T-helper 9 cell (primary cell): ENCODE measurements at places on chromosomes 2 and 18.

DNA sequence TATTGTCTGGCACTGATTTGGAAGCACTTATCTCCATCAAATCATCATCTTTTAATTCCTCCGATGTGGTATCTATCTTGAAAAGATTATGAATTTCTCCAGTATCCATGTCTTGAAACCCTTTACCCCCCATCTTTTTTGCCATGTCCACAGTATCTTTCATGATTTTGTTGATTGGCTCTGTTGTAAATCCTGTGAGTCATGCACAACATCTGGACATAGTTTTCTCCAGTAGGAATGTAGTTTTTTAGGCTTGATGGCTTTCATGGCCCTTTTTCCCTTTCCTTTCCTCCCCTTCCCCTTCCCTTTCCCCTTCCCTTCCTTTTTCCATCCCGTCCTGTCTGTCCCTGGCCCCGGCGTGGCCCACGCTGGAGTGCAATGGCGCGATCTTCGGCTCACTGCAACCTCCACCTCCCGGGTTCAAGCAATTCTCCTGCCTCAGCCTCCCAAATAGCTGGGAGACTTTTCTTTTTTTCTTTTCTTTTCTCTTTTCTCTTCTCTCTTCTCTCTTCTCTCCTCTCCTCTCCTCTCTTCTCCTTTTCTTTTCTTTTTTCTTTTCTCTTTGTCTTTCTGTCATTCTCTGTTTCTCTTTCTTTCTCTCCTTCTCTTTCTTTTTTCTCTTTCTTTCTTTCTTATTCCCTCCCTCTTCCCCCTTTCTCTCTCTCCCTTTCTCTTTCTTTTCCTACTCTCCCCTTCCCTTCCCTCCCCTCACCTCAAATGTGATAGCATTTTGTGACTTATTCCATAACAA, 18.4 kb upstream of the ZNF638 start:
- DNase-seq = no peak

GRCh38 chr2:157822993-157823392, 53.1 kb downstream of the ACVR1 start:
- DNase-seq = no peak

DNA sequence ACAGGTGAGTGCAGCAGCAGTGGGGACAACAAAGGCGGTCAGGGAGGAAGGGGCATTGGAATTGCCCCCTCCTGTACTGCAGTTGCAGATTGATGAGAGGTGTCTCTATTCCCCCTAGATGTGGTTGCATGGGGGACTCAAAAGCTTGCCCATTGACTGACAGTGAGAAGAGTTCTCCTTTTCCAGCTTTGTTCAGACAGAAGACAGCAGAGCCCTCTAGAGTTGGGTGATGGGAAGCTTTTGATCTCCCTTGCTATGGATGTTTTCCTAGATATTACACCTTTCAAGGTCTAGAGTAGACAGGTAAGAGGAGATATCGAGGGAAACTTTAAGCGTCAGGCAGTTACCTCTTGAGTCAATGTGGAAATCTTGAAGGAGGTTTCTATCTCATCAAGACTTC, 2.9 kb downstream of the PROKR1 start:
- DNase-seq = no peak

DNA sequence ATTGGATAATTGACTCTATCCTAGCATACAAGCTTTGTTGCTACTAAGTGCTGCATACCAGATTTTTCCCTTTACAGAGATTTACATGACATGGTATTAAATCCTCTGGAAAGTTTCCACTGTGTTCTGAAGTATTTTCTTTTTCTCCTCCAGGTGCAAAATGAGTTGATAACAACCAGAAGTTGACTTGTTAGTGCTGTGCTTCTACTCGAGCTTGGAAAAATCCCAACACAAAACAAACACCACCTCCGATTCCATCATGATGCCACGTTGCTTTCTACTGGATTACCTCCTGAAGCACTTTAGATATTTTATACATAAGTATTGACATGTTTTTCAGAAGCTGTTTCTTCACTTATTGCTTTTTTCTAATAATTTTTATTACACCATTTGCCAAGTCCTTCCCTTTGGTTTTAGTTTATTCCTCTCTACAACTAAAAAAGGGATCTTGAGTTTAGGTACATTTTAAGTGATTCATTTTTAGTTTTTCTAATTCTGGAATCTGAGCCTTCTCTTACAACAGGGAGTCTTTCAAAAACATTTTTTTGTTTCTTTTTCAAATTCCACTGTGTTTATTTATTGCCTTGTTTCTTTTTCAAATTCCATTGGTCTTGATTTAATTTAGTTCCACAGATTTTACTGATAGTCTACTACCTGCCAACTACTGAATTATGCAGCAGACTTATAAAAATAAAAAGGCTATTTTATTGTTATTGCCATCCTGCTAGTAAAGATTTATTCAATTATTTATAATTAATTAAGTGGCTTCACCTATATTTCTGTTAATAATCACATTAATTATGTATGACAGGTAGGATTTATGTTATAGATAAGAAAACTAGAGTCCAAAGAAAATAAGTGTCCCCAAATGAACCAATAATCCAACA, 143.4 kb downstream of the PPP1R1C start:
- DNase-seq = no peak

DNA sequence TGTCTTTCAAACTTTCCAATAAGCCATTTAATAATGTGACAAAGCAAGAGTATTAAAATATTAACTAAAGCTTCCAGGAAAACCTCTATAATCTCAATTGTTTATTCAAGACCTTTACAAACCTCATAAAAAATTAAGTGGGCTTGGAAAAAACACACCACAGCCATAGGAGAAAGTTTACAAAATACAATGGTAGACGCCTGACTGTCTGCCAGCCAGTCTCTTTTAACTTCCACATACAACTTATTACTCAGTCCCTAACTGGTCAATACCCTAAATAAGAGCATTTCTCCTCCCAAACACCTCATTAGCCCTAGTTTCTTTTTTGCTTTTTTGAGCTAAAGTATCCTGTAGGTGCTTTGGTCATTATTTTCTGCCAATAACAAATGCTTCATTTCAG, 247.4 kb upstream of the CYP26B1 start:
- no peak for DNase-seq

GRCh38 chr2:212730994-212731393, 192.4 kb upstream of the ERBB4 start:
- no peak for DNase-seq

DNA sequence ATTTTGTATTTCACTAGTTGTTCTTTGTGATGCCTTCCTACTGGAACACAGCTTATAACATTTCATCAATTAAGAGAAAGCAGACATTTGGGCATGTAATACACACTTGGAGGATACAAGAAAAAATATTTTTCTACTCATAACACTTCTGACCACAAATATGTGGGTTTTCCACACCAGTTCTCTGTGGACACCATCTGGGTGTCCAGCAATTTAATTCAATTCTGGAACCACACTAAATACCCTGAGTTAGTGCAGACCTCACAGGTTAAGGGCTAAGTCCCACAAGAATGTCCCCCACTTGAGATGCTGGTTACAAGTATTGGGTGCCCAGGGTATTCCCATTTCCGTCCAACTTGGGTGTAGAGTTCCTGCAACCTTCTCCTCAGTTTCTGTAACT, 91.1 kb upstream of the SKOR2 start:
- DNase-seq = no peak

DNA sequence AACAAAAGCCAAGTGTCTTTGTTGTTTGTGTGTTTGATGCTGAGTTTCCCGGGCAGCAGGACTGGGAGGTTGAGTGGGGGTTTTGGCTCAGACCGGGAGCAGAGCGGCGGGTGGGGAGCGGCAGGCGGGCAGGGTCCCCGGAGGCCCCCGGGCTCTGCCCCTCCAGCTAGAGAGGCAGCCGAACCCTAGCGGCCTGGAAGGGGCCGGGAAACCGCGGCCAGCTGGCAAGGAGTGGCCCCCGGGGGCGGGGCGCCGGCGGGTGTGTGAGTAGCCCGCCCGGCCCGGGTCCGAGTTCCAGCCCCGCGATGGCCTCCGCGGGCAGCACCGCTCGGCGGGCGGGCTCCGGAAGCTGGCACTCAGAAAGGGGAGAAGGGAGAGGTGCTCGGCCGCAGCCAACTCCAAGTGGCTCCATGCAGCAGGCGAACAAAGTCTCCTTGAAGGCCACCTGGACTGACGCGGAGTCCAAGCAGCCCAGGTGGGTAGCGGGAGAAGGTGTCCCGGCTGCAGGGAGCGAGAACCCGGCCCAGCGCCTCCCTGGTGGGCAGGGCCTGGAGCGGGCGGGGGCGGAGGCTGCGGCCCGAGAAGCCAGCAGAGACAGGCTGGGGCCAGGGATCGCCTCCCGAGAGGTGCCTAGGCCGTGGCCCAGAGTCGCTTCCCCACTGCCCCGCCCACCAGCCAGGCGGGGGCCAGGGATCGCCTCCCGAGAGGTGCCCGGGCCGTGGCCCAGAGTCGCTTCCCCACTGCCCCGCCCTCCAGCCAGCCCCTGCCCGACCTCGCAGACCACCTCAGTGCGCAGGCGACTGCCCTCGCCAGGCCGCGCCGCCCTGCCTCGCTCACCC, at the start of gene ANKRD53:
TSS of gene ANKRD53 (plus strand) at position 290 of the 839 bp plus-strand sequence. CDS start at position 306, 16 bp downstream.
- DNase-seq = no peak

DNA sequence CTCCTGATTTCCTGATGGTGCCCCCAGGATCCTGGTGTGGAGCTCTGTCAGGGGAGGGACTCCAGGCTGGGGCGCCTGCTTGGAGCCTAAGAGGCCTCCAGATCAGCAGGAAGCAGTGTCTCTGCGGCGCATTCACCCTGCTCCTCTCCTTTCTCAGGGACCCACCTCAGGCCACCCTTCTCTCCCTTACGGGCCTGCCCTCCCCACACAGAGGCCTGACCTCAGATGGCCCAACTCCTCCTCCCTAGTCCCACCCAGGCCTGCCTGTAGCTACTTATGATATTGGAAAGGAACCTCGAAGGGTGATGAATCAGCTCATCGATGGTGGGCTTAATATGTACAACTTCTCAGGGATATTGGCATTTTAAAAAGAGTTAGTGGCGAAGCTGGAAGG, 10.6 kb downstream of the TMEM37 start:
- DNase-seq = no peak

DNA sequence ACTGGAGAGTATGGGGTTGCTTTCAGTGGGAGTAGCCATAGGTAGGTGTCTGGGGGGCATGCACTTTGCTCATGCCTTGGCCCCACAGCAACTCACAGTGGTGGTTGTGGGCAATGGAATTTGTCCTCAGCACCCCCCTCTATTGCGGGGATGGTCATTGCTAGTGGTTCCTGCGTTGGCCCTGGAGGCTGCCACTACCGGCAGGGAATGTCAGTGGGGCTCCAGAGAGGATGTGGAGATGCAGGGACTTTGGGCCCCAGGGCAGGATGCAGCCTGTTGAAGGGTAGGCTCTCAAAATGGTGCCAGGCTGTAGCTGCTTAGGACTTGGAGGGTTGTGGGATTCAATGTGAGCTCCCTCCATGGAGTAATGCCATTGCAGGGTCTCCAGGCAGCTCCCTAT, 125.0 kb downstream of the XRCC5 start:
- no peak for DNase-seq

DNA sequence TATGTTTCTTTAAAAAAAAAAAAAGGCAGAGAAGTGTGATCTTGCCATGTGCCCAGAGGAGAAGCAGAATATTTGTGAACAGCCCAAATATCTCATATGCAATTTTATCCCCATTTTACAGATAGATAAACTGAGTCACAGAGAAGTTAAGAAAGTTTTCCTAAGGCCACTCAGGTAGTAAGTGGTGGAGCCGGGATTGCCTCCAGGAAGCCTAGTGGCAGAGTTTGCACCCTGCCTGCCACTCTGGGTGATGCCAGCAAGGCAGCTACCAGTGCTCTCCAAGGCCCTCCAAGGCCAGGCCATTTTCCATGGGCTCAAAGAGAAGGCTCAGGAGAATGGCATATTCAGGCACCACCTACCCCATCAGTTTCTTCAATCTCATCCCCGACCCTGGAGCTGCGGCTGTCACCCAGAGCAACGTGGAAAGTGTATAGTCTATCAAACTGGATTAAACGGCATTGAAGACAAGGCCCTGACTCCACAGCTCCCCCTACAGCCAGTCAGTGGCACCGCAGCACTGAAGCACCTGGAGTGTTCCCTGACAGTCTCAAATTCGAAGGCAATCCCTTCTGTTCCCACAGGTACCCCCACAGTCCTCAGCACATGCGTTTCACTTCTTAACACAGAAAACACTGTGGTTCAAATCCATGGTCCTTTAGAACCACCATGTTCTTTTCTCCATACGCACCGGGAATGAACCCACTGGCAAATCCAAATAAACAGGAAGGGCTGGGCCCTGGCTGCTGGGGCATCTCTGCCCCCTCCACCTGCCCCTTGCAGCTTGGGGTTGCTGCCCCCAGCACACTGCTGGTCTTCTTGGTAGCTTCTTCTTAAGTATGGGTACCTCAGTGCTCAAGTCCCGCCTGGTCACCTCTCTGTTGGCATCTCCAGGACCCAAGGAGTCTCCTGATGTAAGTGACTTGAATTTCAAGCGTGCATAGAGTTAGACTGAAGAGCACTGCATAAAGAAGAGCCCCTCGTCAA, 175.3 kb downstream of the INHBB start:
- no peak for DNase-seq

- no peak for DNase-seq
Observed at GRCh38 chr2:199485732-199486335, 28.1 kb upstream of the SATB2 start.

DNA sequence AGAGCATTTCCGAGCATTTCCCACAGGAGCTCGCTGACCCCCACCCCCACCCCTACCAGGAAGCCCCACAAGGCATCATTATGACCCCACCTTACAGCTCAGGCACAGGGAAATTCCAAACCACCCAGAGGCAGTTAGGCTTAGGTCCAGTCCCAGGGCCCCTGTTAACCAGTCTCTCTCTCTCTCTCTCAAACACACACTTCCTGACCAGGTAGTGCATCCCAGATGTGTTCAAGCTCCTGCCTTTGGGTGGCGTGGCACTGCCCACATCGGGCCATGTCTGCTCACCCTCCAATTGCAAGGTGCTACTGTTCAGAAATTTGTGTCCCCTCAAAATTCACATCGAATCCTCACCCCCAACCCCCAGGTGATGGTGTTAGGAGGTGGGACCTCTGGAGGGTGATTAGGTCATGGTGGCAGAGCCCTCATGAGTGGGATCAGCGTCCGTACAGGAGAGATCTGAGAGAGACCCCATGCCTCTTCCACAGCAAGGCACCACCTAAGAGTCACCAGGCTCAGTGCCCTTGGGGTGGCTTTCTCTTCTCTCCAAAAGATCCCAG, 8.8 kb downstream of the COPS9 start:
- no peak for DNase-seq

- DNase-seq = no peak
Observed at GRCh38 chr2:101152272-101153076, 1.3 kb upstream of the TBC1D8 start.

DNA sequence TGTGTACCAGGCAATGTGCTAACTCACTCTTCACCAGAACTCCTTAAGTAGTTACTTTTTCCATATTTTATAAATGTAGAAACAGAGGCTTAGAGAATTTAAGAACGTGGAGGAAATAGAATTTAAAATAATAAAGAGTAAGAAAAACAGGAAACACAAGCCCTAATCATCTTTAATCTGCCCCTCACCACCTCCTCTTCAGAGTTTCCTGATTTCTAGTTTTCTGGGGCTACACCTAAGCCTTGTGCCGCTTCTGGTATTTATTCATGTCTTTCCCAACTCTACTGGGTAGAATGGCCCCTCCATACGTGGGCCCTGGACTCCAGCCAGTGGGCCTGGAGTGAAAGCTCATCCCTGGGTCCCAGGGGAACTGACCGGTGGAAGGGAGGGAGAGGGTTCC, 85.4 kb downstream of the RTN4 start:
- no peak for DNase-seq

GRCh38 chr2:223956300-223956699, 963 bp upstream of the MRPL44 start:
- no peak for DNase-seq
